Vagina (tissue), 2 donors: ENCODE measurements at places on chromosomes 6 and 20. TPM values are rescaled to one million over a fixed set of nuclear protein-coding genes. Genes with fewer than 3 reads are reported as not detected.

Gene OVOL2
- 9.3 TPM for total RNA-seq

Gene NHLRC1
- total RNA-seq: 0.74 TPM

Gene PI3
- 234 TPM for total RNA-seq

Gene KHDRBS2
- total RNA-seq: 1.7 TPM

Gene PHACTR2
- 61.6 TPM for total RNA-seq

Gene C6orf89
- total RNA-seq: 36.8 TPM

Gene IL17F
- not detected for total RNA-seq

Gene PHF1
- 73.2 TPM for total RNA-seq

Gene HIVEP2
- 24.6 TPM for total RNA-seq

Gene ADGRB3
- total RNA-seq: 2.7 TPM

Gene PLN
- total RNA-seq: 33.9 TPM

Gene CDH26
- 6.6 TPM for total RNA-seq

Gene ZFP57
- 3.7 TPM for total RNA-seq

Gene TRMT11
- total RNA-seq: 28.0 TPM

Gene TFAP2C
- total RNA-seq: 20.6 TPM

Gene FAM50B
- total RNA-seq: 4.9 TPM

Gene RBPJL
- total RNA-seq: not detected

Gene C2
- total RNA-seq: 2.9 TPM

Gene ARG1
- total RNA-seq: not detected

Gene BCAS4
- total RNA-seq: 1.7 TPM

Gene KIAA1755
- total RNA-seq: 2.7 TPM

Gene SNTA1
- total RNA-seq: 23.8 TPM

Gene OR2J3
- total RNA-seq: not detected

Gene NELFE
- 100 TPM for total RNA-seq

Gene KIF16B
- total RNA-seq: 27.7 TPM

Gene BPIFB4
- not detected for total RNA-seq

Gene SCGN
- not detected for total RNA-seq

Gene SIGLEC1
- total RNA-seq: 8.8 TPM

Gene FAM83D
- 20.4 TPM for total RNA-seq

Gene IL20RA
- total RNA-seq: 21.9 TPM

Gene KCNQ5
- total RNA-seq: 3.9 TPM

Gene BHLHE23
- not detected for total RNA-seq

Gene CRIP3
- total RNA-seq: not detected

Gene CPNE5
- total RNA-seq: 6.6 TPM
